ENCODE measurements at places on chromosomes 12 and 14. TPM values are rescaled to one million over a fixed set of nuclear protein-coding genes. Genes with fewer than 3 reads are reported as not detected.
A peak's percentile ranks its signal among the peaks of the same experiment; 100 is the strongest.

Gene MANSC1
- total RNA-seq: 2.3 TPM

Gene PIANP
- total RNA-seq: not detected

Gene KRT74
- total RNA-seq: not detected

Gene FAM161B
- total RNA-seq: 5.2 TPM

GRCh38 chr14:92475451-92476187 is 38.0 kb upstream of the RIN3 start:
- peak; percentile 69 for DNase-seq

DNA sequence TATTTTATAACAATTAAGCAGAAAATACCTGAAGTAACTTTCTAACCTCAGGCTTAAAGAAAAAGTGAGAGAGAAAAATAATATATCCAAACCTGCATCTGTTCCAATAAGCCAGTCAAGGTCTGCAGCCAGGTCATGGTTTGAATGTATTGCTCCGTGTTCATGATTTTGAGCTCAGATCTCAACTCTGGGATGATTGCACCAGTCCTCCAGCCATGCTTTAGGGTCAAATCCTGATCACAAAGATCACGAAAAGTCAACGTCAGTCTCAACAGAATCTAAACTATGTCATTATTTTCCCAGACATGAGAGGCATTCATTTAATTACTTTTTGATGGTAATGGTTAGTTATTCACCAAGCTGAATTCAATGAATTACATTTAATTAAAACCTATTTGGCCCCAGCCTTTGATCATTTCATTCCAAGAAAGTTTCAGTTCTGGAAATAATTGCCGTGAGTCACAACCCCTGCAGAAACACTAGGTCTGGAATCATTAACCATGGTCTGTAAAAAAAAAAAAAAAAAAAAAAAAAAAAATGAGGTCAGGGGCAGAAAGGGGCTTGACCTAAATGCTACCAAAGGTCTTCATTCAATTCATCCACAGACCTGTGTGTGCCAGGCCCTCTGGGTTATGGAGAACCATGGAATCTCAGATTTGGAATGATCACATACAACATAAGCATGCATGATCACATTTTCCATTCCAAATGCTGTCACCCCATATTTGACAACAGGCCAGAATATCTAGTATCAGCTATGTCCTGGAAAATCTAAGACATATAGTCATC is 55.6 kb downstream of the NT5DC3 start:
- no peak for DNase-seq

DNA sequence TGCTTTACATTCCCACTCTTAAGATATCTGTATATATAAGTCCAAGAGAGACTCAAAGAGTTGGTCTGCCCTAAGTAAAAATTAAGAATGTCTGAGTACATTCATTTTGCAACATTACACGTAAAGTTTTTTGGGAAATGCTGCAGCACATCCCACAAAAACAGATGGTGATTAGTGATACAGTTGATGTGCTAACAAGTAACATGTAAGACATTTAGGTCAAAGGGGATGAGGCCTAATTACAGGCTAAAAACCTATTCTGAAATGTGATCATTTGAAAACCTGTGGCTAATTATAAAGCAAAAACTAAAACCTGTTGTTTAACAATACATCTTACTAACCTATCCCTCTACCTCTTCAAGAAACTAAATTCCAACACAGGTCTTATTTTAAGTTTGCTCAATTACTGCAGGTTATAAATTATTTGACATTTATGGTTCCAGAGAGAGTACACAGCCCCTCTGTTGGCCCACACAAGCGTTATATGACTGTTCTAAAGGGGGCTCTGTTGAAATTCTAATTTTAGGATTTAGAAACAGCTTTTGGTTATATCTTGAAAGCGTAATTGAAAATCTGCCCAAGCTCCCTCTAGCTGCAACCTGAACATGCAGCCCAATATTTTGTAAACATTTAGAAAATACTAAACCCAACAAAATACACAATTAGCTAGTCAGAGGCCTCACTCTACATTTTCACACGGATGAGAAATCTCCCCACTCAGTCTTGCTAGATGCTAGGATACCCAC is 42.9 kb downstream of the BRAP start:
- DNase-seq: peak; percentile 84

DNA sequence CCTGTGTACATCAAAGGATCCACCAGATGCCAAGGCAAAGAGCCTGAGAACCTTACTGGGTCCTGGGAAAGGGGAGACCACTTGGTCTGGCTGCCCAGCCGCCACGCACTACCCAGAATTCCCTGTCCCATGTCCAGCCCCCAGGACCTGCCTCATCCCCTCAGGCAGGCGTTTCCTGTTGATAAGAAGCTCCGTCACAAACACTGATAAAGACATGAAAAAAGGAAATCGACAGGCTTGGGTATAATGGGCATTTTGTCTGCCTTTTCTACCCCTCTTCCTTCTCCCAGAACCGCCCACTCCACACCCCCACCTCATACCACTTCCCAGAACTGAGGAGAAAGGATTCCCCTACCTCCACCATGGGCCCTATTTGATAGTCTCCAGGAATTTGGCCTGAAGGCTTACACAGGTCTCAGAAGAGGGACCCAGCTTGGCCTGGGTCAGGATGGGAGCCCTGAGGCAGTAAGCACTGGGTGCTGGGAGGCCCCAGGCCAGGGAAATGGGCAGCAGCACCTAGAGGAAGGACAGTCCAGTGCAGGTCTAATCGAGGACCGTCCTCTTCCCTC is 18.8 kb downstream of the ACVRL1 start:
- peak; percentile 64 for DNase-seq

- DNase-seq: no peak
These were observed 20.1 kb upstream of the PLXNC1 start for GRCh38 chr12:94128280-94128679.

- no peak for DNase-seq
These were observed 27.1 kb downstream of the DAD1 start for GRCh38 chr14:22561661-22562579.

DNA sequence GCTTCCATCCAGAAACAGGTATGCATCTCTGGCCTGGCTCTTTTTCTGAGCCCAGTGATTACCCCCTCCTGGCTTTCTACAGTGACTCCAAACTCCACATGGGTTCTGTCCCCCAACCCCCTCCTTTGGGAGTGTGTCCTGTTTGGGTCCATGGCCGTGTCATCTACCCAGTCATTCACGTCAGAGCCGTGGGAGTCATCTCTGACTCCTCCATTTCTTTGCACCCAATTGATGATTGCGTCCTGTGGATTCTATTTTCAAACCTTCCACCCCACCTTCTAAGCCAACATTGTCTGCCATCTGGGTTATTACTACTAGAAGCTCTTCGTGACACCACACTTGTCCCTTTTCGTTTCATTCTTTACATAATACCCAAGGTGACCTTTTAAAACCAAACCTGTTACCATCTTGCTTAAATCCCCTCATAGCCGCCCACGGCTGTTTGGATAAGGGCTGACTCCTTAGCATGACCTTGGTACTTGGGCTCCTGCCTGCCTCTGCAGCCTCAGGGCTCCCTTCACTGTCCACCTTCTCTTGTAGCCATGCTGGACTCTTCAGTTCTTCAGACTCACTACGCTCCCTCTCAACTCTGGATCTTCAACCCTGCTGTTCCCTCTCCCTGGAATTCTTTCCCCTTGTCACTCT is 38.1 kb upstream of the NT5DC3 start:
- DNase-seq: no peak

- DNase-seq: no peak
These were observed 8.4 kb downstream of the CKAP4 start for GRCh38 chr12:106239241-106239950.

DNA sequence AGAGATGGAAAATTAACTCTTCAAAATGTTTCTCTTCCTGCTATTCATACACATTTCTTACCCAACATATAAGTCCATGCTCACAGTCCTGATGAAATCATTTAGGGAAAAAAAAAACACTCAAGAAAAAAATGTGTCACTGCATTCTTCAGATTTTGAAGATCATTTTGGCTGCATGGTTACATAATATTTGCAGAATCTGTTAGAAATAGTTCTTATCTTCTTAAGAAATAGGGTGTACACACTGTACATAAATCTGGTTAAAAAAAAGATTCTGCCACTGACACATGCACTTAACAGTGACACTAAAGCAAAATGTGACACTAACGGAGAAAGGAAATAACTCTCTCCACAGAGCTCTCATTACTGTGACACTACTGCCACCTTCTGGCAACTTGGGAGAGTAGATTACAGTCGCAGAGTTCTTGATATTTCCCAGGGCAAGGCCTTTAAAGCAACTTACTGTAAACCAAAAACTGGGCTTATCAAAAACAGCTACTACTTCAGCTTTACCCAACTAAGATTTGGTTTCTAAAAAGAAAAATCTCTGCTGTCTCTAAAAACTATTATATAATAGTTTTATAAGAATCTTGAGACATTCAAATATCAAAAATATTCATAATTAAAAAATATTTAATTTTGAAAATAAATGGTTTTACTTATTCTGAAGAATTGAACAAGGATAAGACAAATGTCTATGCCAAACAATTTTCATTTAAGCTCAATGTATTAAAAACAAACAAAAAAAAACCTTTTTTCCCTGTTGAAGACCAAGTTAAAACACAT is 65.0 kb downstream of the SETD3 start:
- DNase-seq: peak; percentile 85

DNA sequence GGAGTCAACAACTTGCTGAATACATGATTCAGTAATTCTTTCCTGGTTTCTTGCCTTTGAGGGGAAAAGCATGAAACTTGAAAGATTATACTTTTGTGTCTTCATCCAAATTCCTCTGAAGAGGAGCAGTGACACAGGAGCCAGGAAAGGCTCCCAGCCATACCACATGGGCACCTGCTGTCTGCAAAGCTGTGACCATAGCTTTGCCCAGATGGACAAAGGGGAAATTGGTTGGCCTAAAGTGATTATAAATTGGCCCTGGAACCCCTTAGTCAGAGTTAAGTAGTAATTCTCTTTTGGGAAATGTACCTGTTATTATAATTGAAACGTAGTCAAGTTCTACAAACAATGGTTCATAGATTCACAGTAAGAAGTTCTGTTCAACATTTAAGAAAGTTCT is 44.3 kb upstream of the DCN start:
- DNase-seq: no peak

DNA sequence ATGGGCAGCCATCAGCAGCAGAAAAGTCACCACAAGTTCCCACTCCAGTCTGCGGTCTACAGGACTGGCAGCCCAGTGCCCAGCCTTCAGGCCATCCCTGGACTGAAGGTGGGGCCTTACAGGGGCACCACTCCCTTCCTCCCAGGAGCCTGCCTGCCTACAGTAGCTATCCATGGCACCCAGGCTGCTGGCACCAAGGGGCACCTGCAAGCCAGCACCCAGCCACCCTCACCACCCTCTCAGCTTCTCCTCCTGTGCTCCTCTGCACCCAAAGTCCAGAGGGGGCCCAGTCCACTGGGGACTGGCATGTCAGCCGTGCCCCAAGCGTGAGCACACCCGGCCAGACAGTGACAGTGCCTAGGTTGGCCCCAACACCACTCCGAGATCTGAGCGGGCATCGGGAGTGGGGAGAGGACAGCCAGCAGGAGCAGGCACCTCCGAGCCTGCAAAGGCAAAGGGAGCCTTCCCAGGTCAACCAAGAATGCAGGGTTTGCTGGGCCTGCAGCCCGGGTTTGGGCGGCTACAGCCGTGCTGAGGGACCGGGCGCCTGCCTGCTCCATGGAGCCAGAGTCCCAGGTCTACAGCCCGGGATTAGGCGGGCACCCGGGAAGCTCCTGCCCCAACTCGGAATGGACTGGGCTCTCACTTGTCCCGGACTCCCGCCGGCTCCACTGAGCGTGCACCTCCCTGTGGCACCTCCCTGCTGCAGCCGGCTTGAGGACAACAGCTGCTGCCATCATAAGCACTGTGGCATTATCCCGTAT is 8.1 kb upstream of the OR6C65 start:
- DNase-seq: no peak

DNA sequence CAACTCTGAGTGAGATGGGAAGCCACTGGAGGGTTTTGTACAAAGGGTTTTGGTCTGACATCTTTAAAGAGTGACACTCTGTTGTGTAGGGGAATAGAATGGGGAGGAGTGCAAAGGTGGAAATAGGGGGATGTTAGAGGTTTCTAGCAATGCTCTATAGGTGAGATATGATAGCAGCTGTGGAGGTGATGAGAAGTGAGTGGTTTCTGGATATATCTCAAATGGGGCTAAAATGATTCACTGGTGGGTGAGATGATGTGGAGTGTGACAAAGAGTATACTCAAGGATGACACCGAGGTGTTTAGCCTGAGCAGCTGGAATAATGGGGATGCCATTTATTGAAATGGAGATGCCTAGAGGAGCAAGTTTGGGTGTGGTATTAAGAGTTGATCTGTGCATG is 426.4 kb downstream of the PCNX1 start:
- DNase-seq: no peak

DNA sequence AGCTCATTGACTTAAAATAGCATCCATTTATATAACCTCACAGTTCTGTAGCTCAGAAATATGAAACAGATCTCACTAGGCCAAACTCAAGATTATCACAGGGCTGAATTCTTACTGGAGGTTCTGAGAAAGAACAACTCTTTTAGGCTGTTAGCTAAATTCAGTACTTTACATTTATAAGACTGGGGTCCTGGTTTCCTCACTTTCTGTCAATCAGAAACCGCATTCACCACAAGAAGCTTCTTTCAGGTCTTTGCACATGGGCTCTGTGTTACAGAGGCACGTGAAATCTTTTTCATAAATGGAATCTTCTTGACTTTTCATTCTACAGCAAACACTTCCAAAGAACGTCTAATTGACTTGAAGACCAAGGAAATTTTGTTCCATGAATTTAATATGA is 876.3 kb upstream of the FOXG1 start:
- no peak for DNase-seq

GRCh38 chr12:109932878-109933503 is 32.9 kb downstream of the TCHP start:
- DNase-seq: no peak

DNA sequence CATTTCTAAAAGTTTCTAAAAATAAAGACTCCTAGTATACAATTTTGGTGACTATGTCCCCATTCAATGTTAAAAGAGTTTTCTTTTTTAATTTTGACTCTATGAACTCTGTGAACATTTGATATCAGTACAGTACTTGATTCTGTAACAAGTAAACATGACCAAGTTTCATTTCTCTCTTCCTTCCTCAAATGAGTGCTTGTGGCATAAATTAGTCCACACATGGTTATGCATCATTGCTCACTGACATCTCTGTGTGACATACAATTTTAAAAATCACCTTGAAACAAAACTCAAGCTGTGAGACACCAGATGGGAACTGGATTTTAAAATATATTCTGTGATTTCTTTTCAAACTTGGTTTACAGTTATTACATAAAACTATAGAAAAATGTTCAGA is 253.9 kb upstream of the MDGA2 start:
- no peak for DNase-seq

GRCh38 chr14:103102689-103103260 is 8.2 kb downstream of the EXOC3L4 start:
- no peak for DNase-seq

All from fibroblast of villous mesenchyme (primary cell).